NCI-H460 (cell line): ENCODE measurements at places on chromosomes 13 and 19. TPM values are rescaled to one million over a fixed set of nuclear protein-coding genes. Genes with fewer than 3 reads are reported as not detected.
A peak's percentile ranks its signal among the peaks of the same experiment; 100 is the strongest.

DNA sequence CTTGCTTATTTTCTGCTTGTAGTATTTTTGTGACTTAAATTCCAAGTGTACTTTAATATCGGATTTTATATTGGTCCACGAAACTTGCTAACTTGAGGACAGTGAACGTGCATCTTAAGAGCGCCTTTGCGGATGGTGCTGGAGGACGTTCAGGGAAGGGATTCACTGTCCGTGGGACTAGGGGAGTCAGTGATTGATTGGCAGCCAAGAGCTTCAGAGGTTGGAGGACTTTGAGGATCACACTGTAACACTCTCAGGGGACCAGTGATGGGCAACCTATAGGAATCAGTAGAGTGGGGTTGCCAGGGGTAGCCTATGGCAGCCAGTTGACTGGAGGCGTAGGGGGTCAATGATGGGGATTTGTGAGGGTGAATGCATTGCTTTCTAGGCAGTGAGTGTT, 516 bp downstream of the ZNF175 start:
- no peak for DNase-seq

DNA sequence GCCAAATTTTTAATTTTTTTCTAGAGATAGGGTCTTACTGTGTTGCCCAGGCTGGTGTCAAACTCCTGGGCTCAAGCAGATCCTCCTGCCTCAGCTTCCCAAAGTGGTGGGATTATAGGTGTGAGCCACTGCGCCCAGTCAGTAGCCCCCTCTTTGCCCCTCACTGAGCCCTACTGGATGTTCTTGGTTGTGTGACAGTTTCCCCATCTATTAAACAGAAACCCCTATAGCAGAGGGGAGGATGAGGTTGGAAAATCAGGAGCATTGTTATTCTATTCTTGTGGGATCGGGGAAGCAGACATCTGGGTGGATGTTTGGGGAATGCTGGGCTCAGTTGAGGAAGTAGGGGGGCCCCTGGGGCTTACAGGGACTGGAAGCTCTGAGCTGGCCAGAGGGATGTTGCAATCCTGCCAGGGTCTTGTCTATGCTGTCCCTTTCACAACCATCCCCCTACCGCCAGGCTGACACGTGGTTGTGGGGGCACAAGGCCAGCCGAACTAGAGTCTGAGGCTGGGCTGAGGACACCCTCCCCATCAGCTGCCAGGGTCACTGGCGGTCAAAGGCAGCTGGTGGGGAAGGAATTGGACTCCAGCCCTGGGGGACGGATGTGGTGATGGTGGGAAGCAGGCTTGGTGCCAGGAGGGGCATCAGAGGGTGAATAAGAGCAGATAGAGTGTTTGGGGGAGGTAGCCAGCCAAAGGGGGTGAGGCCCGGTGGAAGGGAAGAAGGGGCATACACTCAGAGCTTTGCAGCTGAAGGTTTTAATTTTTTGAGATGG, 10.9 kb downstream of the APOC1 start:
- no peak for DNase-seq

DNA sequence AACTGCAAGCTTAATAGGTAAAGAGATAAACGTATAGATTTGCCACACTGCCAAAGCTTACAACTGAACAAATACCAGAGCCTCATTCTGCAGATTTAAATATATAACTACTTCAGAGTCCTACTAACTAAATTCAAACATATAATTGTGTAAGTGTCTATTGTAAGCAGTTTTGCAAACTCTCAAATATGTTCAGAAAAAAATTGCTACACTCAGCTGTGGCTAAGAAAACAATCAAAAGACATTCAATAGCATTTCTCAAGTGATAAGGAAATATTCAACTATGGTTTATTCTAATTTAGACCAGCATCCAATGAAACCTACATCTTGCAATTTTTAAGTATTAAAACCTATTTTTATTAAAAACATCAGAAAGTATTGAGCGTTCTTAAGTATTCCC, 202.4 kb downstream of the KCTD12 start:
- DNase-seq, result no peak

- no peak for DNase-seq
These were observed 211.6 kb downstream of the PCDH20 start for GRCh38 chr13:61204025-61204424.

DNA sequence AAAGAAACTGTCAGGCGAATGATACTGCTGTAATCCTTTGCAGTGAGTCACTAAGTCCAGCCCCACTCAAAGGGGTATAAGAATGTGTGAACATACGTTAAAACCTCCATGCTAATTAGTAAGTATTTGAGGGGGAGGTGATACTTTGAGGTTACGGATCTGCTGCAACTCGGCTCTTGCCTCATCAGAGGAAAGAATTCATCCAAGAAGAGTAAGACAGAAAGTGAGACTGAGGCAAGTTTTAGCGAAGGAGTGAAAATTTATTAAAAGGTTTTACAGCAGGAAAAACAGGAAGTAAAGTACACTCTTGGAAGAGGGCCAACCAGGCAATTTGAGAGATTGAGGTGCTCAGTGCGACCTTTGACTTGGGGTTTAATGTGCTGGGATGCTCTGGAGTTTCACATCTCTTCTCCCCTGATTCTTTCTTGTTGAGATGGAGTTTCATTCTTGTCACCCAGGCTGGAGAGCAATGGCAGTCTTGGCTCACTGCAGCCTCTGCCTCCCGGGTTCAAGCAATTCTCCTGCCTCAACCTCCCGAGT, 9.8 kb downstream of the CLEC4M start:
- DNase-seq, result peak; percentile 43

DNA sequence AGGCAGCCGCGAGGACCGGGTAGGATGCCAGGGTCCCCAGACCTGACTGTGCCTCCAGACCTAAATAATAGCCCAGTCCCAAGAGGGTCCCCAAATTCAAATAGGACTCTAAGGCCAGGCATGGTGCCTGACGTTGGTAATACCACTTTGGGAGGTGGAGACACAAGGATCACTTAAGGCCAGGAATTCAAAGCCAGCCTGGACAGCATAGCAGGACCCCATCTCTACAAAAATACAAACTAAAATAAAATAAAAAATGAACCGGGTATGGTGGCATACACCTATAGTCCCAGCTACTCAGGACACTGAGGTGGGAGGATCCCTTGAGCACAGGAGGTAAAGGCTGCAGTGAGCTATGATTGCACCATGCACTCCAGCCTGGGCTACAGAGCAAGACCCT, 5.4 kb upstream of the APLP1 start:
- DNase-seq, result no peak

GRCh38 chr19:4456843-4457653, 546 bp downstream of the UBXN6 start:
- DNase-seq, result no peak

DNA sequence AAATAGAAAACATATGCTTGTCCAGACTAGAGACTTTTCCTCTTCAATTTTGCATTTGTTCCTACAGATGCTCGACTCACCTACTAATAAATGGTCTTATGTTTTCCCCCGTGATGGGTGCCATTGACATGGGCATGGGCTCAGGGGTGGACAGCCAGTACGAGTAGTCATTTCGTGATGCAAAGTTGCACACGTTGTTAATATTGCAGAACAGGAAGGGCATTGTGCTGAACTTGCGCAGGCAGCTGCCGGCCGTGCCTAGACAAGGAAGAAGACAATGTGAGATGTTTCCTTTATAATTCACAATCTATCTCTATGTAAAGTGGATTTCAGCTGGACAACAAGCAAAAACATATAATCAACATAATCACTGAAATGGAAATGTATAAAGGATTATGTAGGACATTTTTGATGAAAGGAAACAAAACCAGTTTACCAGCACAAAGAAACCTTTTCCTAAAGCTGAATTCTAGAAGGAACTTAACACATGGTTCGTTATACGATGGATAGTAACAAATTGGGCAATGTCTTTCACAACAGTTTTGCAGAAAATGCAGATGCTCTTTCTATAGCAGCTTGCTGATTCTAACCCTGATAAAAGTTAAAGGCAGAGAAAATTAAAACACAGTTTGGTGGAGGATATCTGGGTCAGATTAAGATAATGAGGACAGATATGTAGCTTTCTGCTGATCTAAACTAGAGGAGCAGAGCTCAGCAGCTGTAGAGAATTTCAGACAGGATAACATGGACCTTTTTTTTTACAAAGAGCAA, 145.7 kb downstream of the COL4A1 start:
- no peak for DNase-seq

DNA sequence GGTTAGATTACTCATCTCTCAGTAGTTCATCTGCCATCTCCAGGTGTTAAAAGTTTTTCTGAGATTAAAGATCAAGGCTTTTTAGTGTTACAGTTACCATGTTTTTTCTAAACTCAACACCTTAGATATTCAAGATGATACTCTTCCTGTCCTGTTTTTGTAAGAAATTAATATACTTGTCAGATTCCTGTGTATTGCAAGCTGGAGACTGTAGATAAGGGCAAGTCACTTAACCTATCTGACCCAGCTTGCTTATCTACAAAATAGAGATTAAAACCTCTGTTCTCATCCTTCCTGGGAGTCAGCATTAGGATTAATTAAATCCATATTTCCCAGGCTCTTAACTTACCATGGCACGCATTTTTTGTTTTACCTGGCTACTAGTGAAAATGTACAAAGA, 25.2 kb downstream of the SUGT1 start:
- DNase-seq, result no peak

GRCh38 chr13:106373989-106374572, 161.4 kb downstream of the EFNB2 start:
- DNase-seq, result no peak

DNA sequence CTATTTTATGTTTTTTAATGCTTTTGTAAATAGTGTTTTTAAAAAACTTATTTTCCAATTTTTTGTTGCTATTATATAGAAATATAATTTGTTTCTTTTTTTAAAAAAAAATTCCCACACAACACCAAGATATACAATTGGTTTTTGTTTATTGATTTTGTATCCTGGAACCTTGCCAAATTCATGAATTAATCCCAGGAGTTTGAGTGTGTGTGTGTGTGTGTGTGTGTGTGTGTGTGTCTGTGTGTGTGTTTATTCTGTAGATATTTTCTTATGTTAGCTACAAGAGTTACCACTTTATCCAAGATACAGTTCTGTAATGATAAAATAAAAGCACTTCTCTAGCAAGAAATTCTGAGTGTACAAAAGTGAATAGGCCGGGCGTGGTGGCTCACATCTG, 7.6 kb downstream of the TPRX1 start:
- no peak for DNase-seq

GRCh38 chr19:781800-782184, 15.5 kb upstream of the PTBP1 start:
- DNase-seq, result no peak

DNA sequence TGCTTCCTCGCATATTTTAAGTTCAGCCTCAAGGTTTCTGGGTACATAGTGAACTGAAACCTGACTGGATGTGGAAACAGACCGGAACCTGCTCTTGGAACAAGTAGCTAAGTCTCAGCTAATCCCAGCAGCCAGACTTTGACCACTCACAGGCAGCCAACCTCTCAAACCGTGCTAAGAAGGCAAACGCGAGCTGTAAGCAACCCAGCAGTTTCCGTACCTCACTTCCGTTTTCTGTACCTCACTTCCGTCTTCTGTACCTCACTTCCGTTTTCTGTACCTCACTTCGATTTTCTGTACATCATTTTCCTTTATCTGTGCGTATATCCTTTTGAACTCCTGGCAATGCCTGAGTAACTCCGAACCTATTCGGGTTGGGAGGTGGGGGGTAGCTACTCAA, 96.8 kb downstream of the SUCLA2 start:
- peak; percentile 59 for DNase-seq

- peak; percentile 33 for DNase-seq
These were observed 512.1 kb downstream of the IRS2 start for GRCh38 chr13:109274188-109274821.

DNA sequence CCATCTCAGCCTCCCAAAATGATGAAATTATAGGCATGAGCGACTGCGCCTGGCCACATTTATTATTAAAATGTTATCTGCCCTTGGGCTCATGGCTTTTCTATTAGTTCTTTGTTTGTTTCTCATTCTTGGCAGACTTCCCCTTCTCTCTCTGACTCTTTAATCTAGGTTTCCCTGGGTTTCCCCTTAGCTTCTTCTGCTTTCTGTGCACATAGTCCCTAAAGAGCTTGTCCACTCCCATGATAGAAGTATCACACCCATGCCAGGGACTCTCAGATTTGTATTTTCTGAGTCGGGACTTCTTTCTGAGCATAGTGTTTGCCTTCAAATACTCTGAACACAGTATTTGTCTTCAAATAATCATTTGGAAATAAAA, 38.6 kb upstream of the ITM2B start:
- DNase-seq, result no peak

- DNase-seq, result no peak
These were observed 344 bp downstream of the NHLRC3 start for GRCh38 chr13:39038569-39039030.

- no peak for DNase-seq
These were observed 432.6 kb downstream of the ZNF536 start for GRCh38 chr19:30804751-30805150.

DNA sequence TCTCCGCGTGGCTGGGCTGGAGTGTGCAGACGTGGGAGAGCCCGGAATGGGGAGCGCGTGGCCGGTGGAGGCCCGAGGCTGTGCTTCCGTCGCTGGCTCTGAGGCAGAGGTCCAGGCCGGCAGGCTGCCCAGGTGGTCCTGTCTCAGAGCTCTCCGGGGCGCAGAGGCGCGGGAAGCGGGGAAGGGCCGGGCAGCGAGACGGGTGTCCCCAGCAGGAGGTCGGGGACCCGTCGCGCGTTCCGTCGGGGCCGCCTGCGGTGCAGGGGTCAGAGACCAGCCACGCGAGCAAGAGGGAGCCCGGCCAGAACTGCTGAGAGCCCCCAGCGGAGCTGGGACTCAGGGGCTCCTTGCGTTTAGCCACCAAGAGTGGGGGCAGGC, 1.3 kb upstream of the C1QTNF9 start:
- no peak for DNase-seq

- no peak for DNase-seq
These were observed 111.7 kb downstream of the SHISA2 start for GRCh38 chr13:25939961-25940687.

DNA sequence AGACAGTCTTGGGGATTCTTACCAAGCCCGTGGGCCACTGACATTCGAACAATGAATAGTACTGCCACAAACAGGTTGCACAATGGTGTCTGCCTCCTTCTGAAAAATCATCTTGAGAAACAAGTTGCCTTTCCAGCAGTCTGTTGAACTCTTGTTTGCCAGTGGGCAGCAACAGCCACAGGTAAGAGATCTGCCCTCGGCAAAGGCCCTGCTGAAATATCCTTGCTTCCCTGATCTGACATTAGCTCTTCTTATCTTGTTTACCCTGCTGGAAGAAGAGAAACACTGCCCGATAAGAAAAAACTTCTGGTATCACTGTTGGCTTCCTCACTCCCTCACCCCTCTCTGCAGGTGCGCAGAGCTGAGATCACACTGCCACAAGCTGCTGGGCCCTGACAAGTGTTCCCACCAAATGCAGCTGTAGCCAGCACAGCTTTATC, 2.0 kb downstream of the DOCK9 start:
- no peak for DNase-seq

- DNase-seq, result no peak
These were observed 6.7 kb downstream of the NANOS3 start for GRCh38 chr19:13883516-13884064.

- DNase-seq, result no peak
These were observed 206.9 kb upstream of the ZNF536 start for GRCh38 chr19:30165228-30165813.

The SPC24 gene
- total RNA-seq, result 13.9 and 17.1 TPM in 2 replicates

The PLA2G4C gene
- 0.42 and 0.61 TPM in 2 replicates for total RNA-seq

The CTXN1 gene
- 1.4 and 1.7 TPM in 2 replicates for total RNA-seq

The DNMT1 gene
- 49.9 and 54.2 TPM in 2 replicates for total RNA-seq

The NTN5 gene
- total RNA-seq, result not detected in 2 replicates
